ENCODE measurements at places on chromosomes 6 and 20. TPM values are rescaled to one million over a fixed set of nuclear protein-coding genes. Genes with fewer than 3 reads are reported as not detected.

POU5F1 gene
- total RNA-seq, result not detected

TNFRSF6B gene
- not detected for total RNA-seq

LHFPL5 gene
- total RNA-seq, result not detected

OR2B6 gene
- not detected for total RNA-seq

DOK5 gene
- 1.2 TPM for total RNA-seq

MACROD2 gene
- total RNA-seq, result 6.1 TPM

MTCH1 gene
- total RNA-seq, result 523 TPM

TAGAP gene
- 4.3 TPM for total RNA-seq

SNX21 gene
- total RNA-seq, result 98.2 TPM

RNASET2 gene
- 89.3 TPM for total RNA-seq

FAM217B gene
- total RNA-seq, result 5.7 TPM

DAAM2 gene
- 57.6 TPM for total RNA-seq

GRCh38 chr6:56850626-56851025 lies 104.3 kb upstream of the BEND6 start:
- no peak for DNase-seq

DNA sequence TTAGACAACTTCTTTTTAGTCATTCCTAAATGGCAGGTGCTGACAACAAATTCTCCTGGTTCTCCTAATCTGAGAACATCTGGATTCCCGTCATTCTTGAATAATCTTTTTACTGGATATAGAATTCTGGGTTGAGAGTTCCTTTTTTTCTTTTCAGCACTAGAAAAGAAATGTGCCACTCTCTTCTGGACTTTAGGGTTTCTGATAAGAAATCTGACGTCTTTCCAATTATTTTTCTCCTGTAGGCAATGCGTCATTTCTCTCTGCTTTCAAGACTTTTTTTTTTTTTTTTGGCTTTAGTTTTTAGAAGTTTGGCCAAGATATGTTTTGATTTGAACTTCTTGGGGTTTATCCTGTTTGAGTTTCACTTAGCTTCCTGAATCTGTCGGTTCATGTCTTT lies 66.1 kb upstream of the RNF24 start:
- no peak for DNase-seq

- DNase-seq, result no peak
Measured at GRCh38 chr6:23977706-23978105, 148.3 kb upstream of the NRSN1 start.

- DNase-seq, result no peak
Measured at GRCh38 chr20:51128198-51128597, 105.3 kb upstream of the KCNG1 start.

DNA sequence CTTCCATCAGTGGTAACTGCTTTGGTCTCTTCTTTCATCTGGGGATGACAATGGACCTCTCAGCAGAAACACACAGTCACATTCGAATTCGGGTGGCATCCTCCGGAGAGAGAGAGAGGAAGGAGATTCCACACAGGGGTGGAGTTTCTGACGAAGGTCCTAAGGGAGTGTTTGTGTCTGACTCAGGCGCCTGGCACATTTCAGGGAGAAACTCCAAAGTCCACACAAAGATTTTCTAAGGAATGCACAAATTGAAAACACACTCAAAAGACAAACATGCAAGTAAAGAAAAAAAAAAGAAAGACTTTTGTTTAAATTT lies 6.1 kb downstream of the EDN1 start:
- peak; percentile 20 for DNase-seq

- DNase-seq, result no peak
Measured at GRCh38 chr6:33692760-33693158, 18.7 kb downstream of the UQCC2 start.

- DNase-seq, result no peak
Measured at GRCh38 chr20:7933346-7933745, 6.9 kb downstream of the HAO1 start.

DNA sequence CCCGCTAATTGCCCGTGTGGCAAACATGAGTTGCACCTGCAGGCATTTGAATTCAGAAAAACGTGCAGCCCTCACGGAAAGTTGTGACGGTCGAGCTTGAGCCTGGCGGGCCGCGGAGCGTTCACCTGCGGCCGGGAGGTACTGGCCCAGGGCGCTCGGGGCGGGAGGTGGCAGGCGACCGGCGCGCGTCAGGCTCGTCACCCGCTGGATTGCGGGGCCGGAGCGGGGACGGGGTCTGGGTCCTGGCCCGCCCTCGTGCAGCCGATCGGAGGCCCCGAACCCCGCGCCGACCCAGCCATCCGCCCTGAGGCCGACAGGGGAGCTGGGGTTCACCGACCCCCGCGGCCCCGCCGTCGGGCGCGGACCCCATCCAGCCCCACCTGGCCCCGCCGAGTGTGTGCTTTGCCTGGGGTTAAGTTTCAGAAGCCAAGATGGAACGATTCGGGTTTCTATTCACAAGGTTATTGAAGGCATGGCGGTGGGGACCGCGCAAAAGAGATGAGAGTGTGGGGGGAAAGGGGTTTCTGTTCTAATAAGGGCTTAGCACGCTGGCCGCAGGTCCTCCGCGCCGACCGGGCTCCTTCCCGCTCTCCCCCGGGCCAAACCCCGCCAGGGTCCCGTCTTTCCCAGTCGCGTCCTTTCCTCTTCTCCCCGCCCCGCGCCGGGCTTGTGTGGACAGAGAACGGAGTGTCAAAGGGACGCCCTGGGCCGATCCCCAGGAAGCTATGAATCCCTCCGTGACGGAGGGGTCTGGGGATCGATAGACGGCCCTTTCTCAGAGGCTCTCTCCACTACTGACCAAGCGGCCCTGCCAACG lies 1.6 kb upstream of the HEY2 start:
- peak; percentile 30 for DNase-seq

GRCh38 chr20:50600281-50600895 lies 90.2 kb downstream of the PTPN1 start:
- no peak for DNase-seq

- no peak for DNase-seq
Measured at GRCh38 chr6:70413992-70414494, 735 bp downstream of the FAM135A start.

DNA sequence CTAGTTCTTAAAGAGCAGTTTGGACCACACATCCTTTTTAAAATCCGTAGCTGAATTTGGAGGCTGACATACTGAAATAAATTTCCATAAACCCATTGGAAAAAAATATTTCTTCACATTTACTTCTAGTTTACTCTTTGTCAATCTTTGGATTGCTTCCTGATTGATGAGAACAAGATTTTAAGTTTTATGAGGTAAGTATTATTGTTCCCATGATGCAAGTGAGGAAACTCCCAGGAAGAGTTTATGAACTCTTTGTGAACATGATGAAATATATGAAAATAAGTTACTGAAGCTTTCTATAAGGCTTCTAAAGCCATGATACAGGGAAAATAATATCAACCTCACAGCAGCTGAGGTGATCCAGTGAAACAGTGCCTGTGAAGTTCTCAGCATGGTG lies 320.0 kb downstream of the GJA1 start:
- no peak for DNase-seq

DNA sequence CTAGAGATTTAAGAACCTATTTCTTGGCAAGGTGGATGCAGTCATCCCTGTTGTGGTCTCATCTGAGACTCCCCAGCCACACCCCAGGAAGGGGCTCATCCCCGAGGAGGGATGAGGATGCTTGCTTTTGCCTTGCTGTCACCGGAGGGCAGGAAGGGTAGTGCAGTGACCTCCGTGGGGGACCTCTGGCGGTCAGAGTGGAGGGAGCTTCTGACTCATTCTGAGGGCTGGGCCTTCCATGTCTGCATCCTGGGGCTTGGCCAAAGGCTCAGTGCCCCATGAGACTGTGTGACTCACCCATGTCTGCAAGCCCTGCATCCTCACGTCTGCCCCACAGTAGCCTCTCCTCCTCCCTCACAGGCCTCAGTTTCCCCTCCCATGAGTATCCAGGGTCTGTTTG lies 38.7 kb downstream of the UQCC2 start:
- DNase-seq, result peak; percentile 95

- no peak for DNase-seq
Measured at GRCh38 chr20:41352666-41353065, 12.0 kb downstream of the LPIN3 start.

DNA sequence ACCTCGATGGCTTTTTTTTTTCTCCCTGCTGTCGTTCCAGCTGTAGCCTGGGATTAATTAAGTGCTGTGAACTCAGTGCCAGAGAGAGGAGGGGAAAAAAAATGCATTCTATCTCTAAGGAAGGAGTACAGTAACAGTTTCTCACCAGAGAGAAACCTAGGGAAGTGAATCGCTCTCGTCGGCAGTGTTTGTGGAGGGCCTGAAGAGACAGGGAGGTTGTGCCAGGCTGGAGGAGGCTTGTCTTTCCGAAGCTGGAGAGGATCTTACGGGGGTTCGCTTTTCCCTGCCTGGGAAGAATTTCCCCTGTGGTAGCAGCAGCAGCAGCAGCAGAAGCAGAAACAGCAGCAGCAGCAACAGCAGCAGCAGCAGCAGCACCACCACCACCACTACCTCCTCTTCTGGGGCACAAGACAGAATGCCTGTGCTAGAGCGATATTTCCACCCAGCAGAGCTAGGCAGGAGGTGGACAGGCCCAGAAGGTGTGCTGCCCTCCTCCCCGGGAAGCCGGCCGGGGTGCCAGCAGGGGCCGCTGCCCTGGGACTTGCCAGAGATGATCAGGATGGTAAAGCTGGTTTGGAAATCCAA lies 186.5 kb downstream of the PDE7B start:
- DNase-seq, result no peak

DNA sequence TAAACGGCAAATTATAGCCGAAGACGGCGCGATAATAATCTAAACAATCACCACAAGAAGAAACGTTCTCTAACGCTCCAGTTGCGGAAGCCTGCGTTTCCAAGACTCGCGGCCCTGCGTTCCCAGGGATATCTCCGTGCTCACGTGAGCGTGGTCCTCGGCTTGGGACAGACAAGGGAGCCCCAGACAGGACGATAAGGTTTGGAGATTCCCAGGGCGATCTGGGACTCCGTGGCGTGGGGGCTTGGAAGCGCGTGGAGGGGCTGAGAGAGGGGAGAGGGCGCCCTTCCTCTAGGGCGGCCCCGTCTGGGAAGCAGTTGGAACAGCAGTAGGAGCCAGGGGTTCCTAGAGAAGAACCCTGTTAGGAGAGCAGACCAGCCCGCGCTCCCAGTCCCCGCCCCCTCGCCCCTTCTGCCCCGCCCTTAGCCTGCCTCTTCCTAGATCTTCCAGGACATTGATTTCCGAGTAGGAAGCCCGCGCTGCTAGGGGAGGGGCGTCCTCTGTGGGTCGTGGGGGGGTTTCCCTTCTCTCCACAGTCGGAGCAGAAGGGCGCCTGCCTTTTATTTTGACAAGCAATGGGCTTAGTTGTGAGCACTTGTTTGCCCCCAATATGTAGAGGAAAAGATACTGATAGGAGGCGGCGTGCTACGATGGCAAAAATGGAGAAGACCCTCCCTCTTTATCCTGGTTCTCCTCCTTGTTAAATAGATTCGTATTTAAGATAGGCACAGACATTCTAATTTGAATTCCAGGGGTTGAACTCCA lies 10.6 kb downstream of the NRN1 start:
- DNase-seq, result peak; percentile 65

DNA sequence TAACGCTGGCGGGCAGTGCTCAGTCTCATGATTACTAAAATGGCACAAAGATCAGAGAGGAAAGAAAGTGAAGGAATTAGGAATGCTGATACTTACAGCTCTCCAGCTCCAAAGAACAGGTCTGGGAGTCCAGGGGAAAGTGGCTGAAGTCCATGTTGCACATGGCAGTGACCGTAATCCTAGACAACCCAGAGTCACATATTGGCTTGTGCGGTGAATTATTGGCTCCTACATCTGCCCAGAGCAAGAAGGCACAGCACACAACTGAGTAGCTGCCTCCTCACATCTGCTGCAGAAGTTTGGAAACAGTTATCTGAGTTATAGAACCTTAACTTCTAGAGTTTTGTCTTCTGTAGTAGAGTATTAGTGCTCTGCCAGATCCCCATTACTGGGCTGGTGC lies 47.2 kb downstream of the GABRR2 start:
- DNase-seq, result no peak

DNA sequence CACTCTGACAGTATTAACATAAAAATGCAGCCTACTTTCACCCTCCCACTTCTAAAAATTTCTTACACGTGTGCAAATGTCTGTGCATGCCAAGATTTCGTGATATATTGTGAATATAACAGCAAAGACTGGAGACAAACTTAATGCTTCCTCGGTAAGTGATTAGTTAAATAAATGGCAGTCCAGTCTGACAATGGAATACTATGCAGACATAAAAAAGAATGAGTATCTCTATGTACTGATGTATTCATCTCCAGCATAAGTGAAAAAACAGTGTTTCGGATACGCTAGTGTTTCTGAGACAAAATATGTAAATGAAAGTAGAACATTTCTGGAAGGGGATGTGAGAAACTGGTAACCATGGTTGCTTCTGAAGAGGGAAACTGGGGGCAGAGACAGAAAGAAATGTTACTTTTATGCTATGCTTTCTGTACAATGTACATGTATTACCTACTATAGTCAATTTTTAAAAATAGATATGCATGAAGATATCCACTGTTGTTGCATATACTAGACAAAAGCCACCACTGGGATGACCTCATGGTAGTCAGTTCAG lies 7.0 kb downstream of the SLC22A23 start:
- DNase-seq, result no peak

- DNase-seq, result no peak
Measured at GRCh38 chr6:89436226-89436625, 3.3 kb downstream of the ANKRD6 start.

- no peak for DNase-seq
Measured at GRCh38 chr6:41779336-41779735, 364 bp downstream of the FRS3 start.

GRCh38 chr6:15276036-15276985 lies 30.4 kb downstream of the JARID2 start:
- no peak for DNase-seq

DNA sequence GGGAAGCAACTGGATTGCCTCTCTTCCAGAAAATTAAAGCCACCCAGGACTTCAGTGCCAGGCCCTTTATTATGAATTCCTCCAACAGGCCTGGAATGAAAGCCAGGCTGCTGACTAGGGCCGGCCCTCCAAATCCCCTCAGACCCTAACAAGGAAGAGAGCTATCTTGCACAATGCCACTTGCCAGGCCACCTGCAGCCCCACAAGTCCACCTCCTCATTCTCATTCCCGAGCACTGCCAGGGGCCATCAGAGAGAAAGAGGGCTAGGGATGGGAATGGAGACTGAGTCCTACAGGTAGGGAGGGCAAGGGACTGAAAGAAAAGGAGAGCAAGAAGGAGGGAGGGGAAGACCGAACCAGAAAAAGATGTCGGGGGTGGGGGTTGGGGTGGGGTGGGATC lies 86.5 kb downstream of the MRPL14 start:
- no peak for DNase-seq

GRCh38 chr6:26156850-26157250 lies 69.6 kb downstream of the HFE start:
- DNase-seq, result no peak

- DNase-seq, result no peak
Measured at GRCh38 chr6:133179481-133179880, 61.7 kb upstream of the EYA4 start.

- no peak for DNase-seq
Measured at GRCh38 chr6:18101271-18101670, 21.2 kb downstream of the NHLRC1 start.

GRCh38 chr6:109075934-109076333 lies 18.7 kb downstream of the SESN1 start:
- no peak for DNase-seq

GRCh38 chr6:138403324-138403800 lies 661 bp upstream of the HEBP2 start:
- peak; percentile 44 for DNase-seq
